OCI-LY7 (cell line): ENCODE measurements at places on chromosomes 2 and 18. TPM values are rescaled to one million over a fixed set of nuclear protein-coding genes. Genes with fewer than 3 reads are reported as not detected.
A peak's percentile ranks its signal among the peaks of the same experiment; 100 is the strongest.

PJVK gene
- total RNA-seq: 6.9 and 9.2 TPM in 2 replicates

ANKRD23 gene
- 6.7 and 6.9 TPM in 2 replicates for total RNA-seq

BMP10 gene
- not detected in 2 replicates for total RNA-seq

SLC4A5 gene
- total RNA-seq: 3.4 and 7.0 TPM in 2 replicates

DNA sequence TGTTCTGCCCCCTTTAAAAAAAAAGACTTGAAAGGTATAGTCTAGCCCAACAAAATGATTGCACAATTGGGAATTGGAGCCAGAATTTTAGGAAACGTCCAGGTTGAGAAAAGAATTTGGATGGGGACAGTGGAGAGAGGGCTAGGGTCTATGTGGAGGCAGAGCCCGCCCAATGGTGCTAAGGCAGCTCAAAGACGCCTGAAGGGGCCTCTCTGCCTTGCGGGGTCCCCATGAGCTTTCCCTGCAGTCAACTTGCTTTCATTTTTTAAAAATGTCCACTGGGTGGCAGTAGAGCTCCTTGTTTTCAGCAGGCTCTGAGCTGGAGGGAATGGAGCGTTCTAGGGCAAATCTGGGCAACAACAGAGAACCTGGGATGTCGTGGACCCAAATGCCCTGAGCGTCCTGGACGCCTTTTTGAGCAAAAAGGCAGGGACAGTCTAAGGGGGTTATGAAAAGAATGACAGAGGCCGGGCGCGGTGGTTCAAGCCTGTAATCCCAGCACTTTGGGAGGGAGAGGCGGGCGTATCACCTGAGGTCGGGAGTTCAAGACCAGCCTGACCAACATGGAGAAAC is 40.2 kb upstream of the ITM2C start:
- peak; percentile 82 for DNase-seq

GRCh38 chr2:157173740-157174184 is 83.7 kb upstream of the GALNT5 start:
- no peak for DNase-seq

DNA sequence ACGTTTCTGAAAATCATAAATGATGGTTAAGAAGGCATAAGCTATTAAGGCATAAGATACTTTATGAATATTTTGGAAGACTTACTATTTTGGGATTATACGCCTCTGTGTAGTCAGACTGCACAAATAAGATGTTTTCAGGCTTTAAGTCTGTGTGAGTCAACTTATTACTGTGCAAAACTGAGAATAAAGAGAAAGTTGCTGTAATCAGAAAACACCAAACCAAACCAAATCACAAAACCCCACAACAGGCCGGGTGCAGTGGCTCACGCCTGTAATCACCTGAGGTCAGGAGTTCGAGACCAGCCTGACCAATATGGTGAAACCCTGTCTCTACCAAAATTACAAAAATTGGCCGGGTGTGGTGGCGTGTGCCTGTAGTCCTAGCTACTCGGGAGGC is 7.7 kb downstream of the CLK1 start:
- DNase-seq: no peak

- DNase-seq: no peak
These were observed 27.1 kb upstream of the IHH start for GRCh38 chr2:219087848-219088247.
